Fibroblast of skin of back (primary cell): ENCODE measurements at places on chromosomes 2 and 18.

- DNase-seq = no peak
Observed at GRCh38 chr2:195461010-195461409, 196.0 kb upstream of the SLC39A10 start.

DNA sequence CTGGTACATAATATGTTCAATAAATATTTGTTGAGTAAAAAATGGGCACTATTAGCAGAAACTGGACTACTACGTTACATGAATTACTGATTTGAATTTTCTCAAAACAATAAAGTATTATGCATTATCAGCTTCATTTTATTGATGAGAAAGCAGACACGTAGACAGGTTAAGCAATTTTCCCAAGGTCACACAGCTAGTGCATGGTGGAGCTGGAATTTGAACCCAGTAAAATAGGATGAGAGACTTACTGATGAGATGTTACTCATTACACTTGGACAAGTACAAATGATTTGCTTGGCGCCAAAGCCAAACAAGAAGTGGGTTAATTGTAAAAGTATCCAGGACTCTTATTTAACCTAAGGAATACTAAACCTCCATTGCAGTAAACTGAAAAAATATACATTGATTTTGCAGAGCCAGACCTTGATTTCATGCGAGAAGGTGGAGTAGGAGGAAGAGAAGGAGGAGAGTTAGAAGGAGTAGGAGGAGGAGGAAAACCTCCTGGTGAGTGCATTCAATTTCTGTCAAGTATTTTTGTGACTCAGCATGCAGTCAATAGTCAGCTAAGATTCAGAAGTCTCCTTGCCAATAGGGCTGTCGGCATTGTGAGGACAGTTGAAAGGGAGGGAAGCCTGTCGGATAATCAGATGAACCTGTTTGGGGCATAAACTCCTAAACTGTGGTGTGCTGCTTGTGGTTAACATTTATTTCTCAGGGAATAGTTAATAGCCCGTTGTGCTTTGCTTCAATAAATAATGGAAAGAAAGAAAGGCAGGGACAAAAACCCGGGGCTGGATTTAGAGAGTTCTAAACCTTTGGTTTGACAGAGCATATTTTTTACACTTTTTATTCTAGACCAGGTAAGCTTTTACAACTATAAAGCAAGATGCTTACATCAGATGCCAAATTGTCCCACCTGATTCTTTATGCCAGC, 77.0 kb upstream of the TACR1 start:
- peak; percentile 75 for DNase-seq

- DNase-seq = no peak
Observed at GRCh38 chr18:78587626-78588600, 391.7 kb upstream of the SALL3 start.

GRCh38 chr2:127049927-127050802, 56.8 kb downstream of the BIN1 start:
- peak; percentile 51 for DNase-seq

DNA sequence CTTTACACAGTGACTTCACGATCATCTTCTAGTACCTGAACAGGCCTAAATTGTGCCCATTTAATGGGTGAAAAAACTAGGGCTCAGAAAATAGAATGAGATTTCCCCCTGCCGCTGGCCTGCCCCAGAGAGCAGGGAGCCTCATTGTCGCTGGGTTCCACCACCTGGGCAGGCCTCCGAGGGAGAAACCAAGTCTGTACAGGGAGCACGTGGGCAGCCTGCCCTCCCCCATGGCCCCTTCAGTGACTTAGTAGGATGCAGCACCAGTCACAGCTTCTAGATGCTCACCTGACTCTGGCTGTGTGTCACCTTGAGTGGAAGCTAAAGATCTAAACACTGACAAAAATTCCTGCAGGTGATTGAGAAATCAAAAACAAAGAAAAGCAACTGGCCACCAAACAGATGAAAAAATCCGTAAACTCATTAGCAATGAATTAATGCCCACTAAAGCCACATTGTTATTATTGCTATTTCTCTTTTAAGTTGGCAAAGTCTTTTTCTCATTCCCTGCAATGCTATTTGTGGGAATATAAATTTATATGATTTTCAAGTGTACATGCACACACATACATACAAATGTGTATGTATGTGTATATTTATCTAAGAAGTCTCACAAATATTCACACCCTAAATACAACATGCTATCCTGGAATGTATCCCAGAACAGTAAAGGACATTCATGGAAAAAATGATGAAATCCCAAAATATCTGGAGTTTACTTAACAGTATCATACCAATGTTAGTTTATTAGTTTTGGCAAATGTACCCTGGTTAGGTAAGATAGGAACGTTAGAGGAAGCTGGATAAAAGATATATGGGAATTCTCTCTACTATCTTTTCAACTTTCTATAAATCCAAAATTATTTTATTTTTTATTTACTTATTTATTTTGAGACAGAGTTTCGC, 18.7 kb upstream of the ASPRV1 start:
- peak; percentile 33 for DNase-seq

GRCh38 chr2:100577777-100578176, 15.0 kb downstream of the PDCL3 start:
- no peak for DNase-seq

DNA sequence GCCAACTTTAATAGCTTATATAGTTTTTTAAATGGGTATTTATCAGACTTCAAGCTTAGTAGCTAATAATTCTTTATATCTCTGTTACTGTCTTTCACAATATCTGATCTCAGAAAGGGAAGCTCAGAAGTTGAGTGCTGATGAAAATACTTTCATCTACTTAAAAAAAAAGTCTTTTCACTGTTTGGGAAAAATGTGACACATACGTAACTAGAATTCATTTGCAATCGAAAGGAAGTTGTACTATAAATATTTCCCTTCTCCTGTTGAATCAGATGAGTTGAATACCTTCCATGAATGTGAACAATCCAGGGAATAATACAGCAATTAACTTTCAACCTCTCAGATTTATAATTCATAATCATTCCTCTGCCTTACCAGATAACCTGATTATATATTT, 811 bp upstream of the SCG2 start:
- no peak for DNase-seq
